AG04450 (cell line): ENCODE measurements at places on chromosomes 1 and 21.

DNA sequence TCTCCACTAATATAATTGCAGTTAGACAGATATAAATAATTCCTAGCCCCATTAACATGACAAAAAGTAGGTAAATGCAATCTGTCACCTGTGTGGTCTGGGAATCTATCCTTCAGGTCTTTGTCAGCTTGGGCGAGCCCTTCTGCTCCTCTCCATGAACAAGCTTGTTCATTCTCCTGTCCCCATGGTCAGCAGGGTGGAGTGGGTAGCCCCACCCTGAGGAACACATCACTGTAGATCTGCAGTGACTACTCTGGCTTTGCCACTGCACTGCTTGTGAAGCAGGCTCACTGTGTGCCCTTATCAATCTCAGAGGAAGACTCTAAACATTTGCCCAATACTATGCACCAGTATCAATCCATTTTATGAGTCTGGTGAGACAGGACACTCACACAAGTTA lies 279.0 kb downstream of the MATN1 start:
- DNase-seq = no peak

- no peak for DNase-seq
These were observed 1.7 kb downstream of the ODF2L start for GRCh38 chr1:86394416-86394815.

DNA sequence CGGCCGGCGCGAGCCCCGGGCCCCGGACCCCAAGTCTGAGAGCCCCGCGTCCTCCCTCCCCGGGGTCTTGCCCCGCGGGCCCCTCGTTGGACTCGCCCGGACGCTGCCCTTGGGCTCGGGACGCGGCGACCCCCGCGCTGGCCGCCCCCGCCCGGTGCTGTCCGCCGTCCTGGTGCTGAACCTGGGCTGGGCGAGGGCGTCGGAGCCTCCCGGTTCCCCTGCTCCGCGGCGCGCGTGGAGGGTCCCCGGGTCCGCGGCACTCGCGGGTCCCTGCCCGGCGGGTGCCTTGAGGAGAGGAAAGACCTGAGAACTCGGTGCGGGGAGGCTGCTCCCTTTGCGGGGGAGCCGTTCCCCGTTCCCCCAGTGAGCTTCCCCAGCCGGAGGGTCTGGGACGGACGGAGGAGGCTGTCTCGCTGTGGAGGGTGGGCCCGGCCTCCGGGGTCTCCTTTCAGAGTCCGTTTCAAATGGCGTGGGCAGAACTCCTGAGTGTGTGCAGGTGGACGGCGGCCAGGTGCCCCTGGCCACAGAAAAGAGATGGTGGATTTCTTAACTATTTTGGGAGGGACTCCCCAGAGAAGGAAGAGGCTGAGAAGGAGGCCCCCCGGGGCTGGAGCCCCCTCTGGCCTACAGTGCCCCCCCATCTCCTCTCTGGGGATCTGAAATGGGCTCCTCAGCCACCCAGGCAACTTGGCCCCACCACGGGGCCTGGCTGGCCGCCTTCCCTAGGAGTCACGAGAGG lies 595 bp downstream of the GABRD start:
- no peak for DNase-seq

DNA sequence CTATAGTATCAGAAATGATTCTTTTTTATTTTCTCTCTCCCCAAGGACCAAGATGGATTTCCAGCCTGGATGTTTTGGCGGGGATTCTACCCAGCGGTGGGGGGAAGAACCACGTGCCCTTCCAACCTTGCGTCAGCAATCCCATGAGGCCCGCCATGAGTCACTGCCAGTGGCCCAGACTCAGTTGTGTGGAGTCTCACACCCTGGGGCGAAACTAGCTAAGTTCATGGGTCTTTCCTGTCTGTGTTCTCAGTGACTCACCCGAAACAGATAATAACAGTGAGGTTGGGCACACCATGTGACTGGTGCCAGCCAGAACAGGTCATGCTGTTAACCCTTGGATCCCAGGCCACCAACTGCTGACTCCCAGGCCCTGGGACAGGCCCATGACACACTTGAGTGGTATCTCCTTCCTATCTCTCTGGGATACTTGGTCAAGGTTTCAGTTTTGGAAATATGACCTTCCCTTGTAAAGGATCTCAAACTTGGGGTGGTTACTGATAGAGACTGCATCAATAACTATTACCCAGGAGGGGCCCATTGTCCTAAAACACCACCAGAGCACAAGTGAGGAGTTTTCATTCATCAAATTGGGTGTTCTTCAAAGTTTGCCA lies 98.0 kb upstream of the DUSP10 start:
- no peak for DNase-seq

DNA sequence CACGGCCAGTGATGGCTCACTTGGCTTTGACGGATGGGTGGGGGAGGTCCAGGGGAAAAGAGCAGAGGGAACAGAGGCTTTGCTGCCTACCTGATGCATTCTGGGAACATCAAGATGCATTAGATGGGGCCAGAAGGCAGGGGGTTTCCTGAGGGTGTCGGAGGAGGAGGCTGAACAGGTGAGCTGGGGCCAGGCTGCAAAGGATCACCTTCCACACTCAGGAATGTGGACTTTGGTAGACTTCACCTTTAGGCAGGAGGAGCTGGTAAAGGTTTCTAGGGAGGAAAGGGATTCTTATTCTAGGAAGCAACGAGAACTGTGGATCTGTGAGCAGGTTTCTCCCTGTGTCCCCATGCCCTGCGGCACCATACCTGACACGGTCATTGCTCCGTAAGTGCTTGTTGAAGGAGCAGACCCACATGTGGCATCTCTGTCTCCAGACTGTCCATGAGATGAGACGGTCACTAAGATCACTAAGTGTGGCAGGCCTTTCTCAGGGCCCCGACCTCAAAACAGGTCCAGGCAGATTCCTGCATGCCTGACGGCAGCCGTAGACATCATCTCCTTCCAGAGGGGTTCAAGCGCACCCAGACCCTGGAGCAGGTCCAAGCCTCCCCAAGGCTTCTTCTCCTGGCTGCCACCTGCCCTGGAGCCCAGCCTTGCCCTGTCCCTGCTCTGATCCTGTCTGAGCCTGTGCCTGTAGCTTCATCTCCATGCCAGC lies 89.1 kb upstream of the SLC25A33 start:
- no peak for DNase-seq

GRCh38 chr1:78040484-78041089 lies 5.2 kb upstream of the GIPC2 start:
- no peak for DNase-seq

GRCh38 chr1:152036267-152037216 lies at the start of gene S100A11:
Gene S100A11 (minus strand): TSS chr1:152037004. CDS start chr1:152036915, 89 bp downstream.
- peak; percentile 55 for DNase-seq

- no peak for DNase-seq
These were observed 61.5 kb downstream of the FBXO2 start for GRCh38 chr1:11592752-11593151.

DNA sequence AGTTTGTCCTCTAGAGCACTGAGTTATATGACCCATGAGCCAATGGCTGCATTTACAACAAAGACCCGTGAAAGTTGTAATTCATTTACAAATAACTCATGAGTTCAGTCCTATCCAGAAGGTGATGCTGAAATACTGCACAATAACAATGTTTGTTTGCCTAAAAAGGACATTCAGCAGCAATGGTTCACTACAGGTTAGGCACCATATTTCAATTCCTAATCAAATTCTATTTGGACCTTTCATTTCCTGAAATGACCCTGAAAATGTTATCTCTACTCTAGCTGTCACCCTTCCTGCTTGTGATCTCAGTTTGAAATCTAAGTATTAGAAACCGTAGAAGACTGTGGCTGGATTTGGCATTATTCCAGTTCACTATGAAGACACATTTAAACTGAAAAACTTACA lies 191.2 kb upstream of the SAMSN1 start:
- DNase-seq = no peak

DNA sequence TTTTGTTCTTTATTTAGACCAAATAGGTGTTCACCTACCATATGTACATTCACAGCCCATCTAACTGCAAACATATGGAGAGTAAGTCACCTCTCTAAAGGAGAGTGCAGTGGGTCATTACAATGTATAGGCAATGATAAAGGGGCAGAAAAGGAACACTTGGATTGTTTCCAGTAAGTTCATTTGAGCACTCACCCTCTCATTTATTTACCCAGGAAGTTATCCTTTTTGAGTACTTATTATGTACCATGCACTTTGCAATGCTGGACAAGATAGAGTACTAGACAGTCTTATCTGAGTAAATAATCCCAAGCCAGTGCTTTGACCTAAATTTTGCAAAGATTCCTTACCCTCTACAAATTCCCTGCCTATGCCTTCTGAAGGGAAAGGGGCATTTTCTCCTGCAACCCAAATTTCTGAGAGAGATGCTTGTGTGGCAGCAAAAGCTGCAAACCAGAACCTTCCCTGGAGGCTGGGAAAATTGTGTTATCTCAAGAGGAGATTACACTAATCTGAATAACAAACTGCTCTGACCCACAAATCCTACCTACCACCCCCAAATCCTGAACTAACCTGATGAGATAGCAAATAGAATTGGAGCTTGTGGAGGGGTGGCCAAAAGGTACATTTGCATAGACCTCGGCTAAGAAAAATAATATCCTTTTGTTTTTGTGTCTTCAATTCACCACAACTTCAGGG lies 18.6 kb upstream of the RGS8 start:
- DNase-seq = no peak

GRCh38 chr1:70415882-70416281 lies 4.8 kb downstream of the CTH start:
- DNase-seq = no peak

DNA sequence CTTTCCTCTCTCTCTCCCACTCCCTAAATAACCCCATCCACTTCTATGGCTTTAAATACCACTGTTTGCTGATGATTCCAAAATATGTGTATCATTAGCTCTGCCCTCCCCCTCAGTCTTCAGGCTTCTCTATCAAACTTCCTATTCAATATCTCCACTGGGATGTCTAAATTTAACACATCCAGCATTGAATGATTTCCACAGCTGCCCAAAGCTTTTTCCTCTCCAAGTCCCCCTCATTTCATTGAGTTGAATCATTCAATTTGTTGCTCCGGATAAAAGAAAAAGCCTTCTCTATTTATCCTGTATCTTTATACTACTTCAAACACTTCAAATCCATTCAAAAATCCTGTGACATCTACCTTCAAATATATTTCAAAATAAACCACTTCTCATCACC lies 225.0 kb downstream of the SEC16B start:
- DNase-seq = no peak

DNA sequence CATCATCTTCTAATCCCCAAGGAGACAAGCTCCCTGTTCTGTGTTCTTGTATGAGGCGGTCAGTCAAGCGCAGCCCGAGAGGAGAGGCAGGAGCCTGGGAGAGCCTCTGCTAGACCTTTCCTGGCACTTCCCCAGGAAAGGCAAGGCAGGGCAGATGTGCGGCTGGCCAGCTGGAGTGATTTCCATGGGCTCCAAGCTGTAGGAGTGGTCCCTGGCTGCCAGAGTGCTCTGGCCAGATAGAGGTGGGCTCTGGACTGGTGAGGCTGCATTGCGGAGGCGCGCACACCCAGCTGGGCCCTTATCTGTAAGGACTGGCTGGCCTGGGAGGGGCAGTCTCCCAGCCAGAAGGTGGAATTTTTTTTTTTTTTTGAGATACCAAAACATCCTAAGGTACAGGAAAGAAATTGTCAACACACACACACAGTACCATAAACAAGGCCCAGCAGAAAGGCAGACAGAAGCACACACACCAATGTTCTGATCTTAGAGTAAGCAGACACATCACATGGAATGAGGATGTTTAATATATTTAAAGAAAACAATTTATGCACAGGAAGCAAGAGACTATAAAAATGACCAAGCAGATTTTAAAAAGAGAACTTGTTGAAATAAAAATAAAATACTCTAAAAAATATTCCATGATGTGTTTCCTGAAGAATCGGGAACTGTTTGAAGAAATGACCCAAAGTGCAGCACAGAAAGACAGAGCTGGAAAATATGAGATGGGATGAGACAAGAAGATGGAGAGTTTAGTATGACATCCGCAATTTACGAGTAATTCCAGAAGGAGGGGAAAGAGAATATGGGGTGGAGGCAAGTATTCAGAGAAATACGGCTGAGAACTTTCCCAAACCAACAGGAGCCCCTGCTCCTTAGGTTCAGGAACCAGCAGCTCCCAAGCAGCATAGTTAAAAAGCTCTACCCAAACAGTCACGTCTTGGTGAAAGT lies 13.4 kb downstream of the IBA57 start:
- no peak for DNase-seq

DNA sequence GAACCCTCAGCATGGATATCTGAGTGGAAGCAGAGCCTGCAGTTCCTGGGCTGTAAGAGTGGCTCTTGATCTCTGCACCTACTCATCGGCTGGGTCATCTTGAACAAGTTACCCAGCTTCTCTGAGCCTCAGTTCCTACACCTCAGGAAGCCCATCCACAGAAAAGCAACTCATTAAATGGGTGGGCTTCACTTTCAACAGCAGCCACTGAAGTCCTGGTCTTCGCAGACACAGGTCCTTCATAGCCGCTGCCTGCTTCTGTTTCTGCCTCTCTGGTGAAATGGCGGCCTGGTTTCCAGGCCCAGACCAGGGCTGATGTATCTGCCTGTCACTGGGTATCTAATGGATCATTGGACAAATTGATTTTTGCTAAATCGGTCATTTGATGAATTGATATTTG lies 571.4 kb downstream of the PTPRU start:
- no peak for DNase-seq

- DNase-seq = no peak
These were observed 9.2 kb upstream of the OSBPL9 start for GRCh38 chr1:51607681-51608095.

DNA sequence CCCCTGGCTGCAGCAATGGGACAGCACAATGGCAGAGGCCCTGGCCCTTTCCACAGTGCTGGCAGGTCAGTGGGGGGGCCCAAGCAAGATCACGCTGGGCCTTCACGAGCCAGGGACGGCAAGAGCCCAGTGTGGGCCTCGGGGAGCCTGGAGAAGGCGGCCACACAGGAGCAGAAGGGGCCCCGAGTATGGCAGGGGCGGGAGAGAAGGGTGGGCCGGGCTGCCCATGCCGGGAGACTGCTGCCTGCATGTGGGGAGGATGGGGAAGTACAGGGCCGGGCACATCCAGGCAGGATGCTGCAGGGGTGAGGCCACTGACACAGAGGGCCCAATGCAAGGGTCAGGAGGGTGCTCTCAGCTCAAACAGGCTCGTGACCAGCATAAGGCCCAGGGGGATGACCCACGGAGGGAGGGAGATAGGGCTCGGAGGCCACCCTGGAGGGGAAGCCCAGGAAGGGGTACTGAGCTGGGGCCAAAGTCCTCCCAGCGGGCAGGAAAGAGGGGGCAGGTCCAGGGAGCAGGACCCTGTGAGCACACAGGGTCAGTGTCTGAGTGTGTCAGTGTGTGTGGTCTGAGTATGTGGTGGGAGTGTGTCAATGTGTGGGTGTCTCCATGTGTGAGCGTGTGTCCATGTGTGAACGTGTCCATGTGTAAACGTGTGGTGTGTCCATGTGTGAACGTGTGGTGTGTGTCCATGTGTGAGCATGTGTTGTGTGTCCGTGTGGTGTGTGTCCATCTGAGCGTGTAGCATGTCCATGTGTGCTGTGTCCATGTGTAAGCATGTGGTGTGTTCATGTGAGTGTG lies 13.1 kb downstream of the SLC19A1 start:
- no peak for DNase-seq

DNA sequence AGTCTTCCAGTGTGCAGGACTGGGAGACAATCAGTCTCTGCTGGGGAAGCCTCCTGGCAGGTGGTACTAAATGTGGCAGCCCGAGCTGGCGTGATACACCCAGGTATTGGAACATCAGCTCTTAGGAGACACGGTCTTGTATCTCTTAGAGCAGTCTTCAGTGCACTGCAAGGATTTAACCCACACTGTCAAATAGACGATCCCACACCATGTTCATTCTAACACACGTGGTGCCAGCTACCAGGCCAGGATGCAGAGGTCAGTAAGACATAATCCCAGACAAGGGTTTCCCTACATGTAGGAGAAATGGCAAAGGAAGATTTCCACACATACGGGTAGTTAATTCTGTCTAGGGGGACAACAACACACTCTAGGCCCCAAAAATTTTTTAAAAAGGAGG lies 8.7 kb downstream of the TRIM11 start:
- no peak for DNase-seq

- DNase-seq = no peak
These were observed 2.2 kb downstream of the CELSR2 start for GRCh38 chr1:109251277-109252166.
